ENCODE measurements at places on chromosomes 2 and 18. TPM values are rescaled to one million over a fixed set of nuclear protein-coding genes. Genes with fewer than 3 reads are reported as not detected.

DNA sequence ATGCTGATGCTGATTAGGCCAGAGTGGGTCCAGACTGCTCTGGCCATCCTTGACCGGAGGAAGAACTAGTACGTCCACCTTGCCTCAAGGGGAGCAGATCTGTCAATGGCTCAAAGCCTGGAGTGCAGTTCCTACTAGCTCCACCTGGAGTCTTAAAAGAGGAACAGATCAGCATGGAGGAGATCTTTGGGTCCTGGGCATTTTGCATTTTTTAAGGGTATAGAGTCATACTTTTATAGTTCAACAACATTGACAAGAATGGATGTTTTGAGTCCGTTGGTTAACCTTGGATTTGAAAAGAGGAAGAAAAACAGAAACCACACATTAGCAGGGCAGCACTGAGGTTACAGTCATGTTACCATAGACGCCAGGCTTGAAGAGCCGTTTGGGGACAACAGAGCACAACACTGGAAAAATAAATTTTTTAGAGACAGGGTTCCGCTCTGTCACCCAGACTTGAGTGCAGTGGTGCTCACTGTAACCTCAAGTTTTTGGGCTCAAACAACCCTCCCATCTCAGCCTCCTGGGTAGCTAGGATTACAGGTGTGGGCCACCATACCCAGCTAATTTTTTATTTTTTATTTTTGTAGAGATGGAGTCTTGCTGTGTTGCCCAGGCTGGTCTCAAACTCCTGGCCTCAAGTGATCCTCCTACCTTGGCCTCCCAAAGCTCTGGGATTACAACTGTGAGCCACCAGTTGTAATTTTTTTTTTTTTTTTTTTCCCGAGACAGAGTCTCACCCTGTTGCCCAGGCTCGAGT lies 78.5 kb downstream of the PRKCE start:
- peaks cover 4% of the 10 kb centered on the region for H3K4me1 ChIP-seq
- no peak for DNase-seq
- no peak overlapping the region for H3K4me3 ChIP-seq
- H3K36me3 ChIP-seq, result no peaks in the 10 kb centered on the region
- no peak overlapping the region for H3K27ac ChIP-seq
- H3K27me3 ChIP-seq, result no peaks in the 10 kb centered on the region

DNA sequence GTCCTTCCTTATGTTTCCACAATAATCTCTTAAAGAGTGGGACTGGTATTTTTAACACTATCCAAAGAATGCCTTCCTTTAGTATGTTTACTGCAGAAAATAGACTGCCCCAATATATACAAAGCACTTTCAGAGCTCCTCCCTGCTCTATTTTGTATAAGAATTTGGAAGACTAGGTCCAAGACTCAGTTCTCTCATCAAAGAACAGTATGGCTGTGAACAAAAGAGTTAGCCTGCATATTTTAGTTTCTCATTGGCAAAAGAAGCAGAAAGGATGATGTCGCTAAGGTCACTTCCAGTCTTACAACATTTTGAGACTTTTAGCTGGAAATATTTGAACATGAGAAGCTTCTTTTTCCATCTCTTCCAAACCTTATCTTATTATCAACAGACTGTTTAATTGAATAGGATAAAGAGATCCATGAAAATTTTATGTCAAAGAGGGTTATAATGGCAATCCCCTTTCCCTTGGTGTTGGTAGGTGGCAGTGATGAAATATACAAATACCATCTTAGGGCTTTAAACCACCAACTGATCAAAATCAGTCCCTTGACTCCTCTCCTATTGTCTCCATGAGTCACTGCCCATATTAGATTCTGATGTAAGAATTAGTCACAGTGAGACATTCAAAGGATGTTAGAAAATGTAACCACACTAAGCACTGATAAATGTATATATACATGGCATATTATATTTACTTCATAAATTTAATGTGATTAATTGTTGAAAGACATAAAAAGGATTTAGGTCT lies 266.9 kb upstream of the DSEL start:
- peaks cover 5% of the 10 kb centered on the region for H3K4me1 ChIP-seq
- H3K4me3 ChIP-seq, result no peak overlapping the region
- H3K36me3 ChIP-seq, result no peaks in the 10 kb centered on the region
- no peak for DNase-seq

- DNase-seq, result no peak
- peaks cover 7% of the 10 kb centered on the region for H3K4me1 ChIP-seq
- peaks cover 8% of the 10 kb centered on the region for H3K27me3 ChIP-seq
- H3K4me3 ChIP-seq, result no peak overlapping the region
These were observed 31.9 kb upstream of the CWC22 start for GRCh38 chr2:180038997-180039396.

GRCh38 chr2:135986507-135986906 lies 1.1 kb upstream of the DARS1 start:
- no peak for DNase-seq
- H3K27me3 ChIP-seq, result no peaks in the 10 kb centered on the region
- H3K4me3 ChIP-seq, result peak overlapping the region; percentile 92
- no peak overlapping the region for H3K27ac ChIP-seq

DNA sequence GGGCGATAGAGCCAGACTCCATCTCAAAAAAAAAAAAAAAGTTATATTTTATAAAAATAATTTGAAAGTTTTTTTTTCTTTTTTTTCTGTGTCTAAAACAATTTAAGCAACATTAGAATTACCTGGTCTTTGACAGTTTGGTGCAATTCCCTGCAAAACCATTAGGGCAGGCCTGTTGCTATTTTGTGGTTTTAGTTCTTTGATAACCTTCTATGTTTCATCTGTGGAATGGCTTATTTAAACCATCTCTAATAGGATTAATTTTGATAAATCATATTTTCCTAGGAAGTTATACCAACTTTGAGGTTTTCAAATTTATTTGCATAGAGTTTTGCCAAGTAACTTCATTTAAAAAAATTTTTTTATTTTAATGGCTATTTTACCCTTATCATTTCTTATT lies 141.2 kb upstream of the TWIST2 start:
- H3K4me3 ChIP-seq, result no peak overlapping the region
- H3K27ac ChIP-seq, result no peak overlapping the region
- H3K27me3 ChIP-seq, result no peaks in the 10 kb centered on the region

DNA sequence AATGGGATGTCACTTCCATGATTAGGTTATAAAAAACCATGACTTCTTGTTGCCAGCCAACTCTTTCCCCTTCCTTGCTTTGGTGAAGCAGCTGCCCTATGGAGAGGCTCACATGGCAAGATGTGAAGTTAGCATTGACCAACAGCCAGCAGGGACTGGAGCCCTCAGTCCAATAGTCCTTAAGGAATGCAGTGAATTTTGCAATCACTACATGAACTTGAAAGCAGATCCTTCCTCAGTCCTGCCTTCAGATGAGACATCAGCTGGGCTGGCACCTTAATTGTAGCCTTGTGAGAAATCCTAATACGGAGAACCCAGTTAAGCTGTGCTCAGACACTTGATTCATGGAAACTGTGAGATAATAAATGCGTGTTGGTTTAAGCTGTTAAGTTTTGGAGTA lies 61.8 kb downstream of the ATP8B1 start:
- H3K4me1 ChIP-seq, result no peaks in the 10 kb centered on the region
- no peak overlapping the region for H3K4me3 ChIP-seq
- DNase-seq, result no peak
- H3K27ac ChIP-seq, result no peak overlapping the region

Gene SERTAD2
- total RNA-seq, result 16.8 TPM

Gene SKA1
- total RNA-seq, result 30.3 TPM

Gene SERPINB7
- total RNA-seq, result not detected

Gene INO80D
- 18.8 TPM for total RNA-seq

Gene APCDD1
- 49.8 TPM for total RNA-seq
